Stimulated activated CD8-positive, alpha-beta memory T cell treated with anti-CD3 and anti-CD28 coated beads, Interleukin-2, amount 100 ng/mL, for 48 hours (primary cell): ENCODE measurements at places on chromosomes 6 and 20.

GRCh38 chr6:5334341-5334740 is 73.0 kb downstream of the FARS2 start:
- DNase-seq = no peak

- no peak for DNase-seq
Observed at GRCh38 chr6:144467921-144468320, 182.8 kb downstream of the UTRN start.

DNA sequence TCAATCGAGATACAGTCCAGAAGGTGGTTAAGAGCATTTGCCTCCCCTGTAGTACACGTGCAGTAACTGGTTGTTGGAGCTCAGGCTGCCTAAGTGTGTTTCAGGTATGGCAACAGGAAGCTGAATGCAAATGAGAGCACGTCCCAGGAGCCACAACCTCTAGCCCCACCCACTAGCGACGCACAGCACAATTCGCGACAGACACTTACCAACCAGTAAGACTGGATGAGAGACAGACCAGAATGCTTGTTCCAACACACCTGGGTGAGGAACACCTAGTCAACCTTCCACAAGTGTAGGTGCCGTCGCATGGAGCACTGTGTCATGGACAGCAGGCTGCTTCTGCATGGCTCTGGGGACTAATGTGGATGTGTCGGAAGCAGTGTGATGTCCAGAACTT is 7.2 kb upstream of the SERPINB1 start:
- no peak for DNase-seq

DNA sequence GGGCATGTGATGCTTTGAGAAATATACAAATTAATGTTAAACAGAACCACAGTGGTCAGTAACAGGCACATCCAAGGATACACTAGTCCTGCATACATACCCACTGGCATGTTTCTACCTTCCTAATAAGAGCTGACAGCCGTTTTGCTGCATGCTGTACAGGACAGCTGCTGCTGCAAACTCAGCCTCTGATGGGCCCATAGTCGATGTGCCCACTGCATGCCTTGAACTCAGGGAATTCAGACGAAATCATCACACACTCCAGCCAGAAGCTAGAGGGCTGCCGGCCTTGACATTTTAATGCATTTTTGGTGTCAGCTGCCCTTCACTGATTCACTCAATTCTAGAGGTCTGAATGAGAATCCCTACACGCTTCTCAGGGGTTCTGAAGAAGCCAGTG is 29.3 kb downstream of the FKBP1A start:
- DNase-seq = no peak

DNA sequence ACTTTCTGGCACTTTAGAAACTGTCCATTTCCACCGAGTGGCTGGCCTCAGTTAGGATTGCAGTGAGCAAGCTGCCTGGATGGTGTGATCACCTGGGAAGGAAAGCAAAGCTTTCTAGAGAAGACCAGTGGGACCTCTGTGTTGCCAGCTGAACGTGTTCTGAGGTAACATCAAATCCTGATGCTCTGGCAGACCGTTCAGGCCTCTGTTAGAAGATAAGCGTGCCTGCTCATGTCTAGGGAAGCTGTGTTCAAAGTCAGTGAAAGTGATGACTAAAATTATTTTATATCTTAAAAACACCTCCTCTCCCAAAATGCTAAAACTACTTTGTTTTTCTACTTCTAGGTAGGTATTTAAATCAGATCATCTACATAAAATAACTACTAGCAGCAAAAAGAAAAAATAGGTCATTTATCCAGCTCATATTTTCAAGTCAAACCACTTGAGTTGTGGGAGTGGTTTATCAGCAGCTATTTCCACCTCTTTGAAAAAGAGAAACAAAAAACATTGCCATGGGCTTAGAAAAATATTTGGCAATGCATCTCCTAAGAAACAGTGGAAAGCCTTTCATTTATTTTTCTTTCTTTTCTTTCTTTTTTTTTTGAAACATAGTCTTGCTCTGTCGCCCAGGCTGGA is 54.8 kb downstream of the CEP43 start:
- DNase-seq = no peak

- no peak for DNase-seq
Observed at GRCh38 chr6:169935348-169935718, 183.9 kb downstream of the ERMARD start.

- no peak for DNase-seq
Observed at GRCh38 chr6:167162591-167162990, 4.8 kb upstream of the GPR31 start.

DNA sequence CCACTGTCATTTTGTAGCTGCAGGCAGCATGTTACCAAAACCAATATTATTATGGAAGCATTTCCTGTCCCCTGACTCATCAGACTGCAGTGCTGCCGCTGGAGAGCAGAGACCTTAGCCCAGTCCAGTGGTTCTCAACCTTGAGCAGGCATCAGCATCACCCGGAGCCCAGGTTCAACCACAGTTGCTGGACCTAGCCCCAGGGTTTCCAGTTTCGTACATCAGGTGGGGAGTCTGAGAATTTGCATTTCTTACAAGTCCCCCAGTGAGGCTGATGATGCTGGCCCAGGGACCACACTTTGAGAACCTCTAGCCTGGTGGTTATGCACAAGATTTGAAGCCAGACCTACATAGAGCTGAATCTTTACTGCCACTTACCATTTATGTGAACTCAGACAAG is 47.3 kb downstream of the LY86 start:
- no peak for DNase-seq

DNA sequence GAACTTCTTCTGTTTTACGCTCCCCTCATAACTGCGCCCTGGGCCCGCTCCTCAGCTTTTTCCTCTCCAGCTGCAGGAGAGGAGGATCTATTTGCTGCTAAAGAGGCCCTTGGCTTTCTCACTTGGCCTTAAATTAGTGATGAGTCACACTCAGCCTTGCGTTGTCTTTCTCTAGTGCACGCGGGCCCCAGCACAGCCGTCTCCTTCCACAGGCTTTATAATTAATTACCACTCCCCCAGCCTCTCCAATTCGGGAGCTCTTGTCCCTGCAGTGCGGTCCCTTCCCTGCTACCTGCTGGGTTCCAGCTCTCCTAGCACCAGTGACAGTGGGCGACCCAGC is 25.2 kb downstream of the PACSIN1 start:
- DNase-seq = no peak

GRCh38 chr20:35284992-35285805 is 627 bp upstream of the EIF6 start:
- no peak for DNase-seq

GRCh38 chr6:148367411-148368024 is 24.9 kb downstream of the SASH1 start:
- no peak for DNase-seq

DNA sequence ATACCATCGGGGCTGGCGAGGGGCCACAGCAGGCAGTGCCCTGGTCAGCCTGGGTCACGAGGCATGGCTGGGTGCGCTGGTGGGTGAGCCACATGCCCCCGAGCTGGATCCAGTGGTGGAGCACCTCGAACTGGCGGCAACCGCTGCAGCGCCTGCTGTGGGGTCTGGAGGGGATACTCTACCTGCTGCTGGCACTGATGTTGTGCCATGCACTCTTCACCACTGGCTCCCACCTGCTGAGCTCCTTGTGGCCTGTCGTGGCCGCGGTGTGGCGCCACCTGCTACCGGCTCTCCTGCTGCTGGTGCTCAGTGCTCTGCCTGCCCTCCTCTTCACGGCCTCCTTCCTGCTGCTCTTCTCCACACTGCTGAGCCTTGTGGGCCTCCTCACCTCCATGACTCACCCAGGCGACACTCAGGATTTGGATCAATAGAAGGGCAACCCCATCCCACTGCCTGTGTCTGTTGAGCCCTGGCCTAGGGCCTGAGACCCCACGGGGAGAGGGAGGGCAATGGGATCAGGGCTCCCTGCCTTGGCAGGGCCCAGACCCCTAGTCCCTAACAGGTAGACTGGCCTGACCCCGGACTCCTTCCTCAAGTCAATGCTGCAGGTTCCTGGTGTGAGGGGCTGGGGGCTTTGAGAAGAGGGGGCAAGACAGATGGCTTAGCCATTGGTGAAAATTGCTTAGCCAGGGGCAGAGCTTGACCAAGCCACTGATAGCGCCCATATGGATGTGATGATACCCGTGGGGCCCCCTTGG is 598 bp downstream of the TMEM239 start:
- DNase-seq = no peak
